ENCODE measurements at places on chromosomes 11 and 22. TPM values are rescaled to one million over a fixed set of nuclear protein-coding genes. Genes with fewer than 3 reads are reported as not detected.

DNA sequence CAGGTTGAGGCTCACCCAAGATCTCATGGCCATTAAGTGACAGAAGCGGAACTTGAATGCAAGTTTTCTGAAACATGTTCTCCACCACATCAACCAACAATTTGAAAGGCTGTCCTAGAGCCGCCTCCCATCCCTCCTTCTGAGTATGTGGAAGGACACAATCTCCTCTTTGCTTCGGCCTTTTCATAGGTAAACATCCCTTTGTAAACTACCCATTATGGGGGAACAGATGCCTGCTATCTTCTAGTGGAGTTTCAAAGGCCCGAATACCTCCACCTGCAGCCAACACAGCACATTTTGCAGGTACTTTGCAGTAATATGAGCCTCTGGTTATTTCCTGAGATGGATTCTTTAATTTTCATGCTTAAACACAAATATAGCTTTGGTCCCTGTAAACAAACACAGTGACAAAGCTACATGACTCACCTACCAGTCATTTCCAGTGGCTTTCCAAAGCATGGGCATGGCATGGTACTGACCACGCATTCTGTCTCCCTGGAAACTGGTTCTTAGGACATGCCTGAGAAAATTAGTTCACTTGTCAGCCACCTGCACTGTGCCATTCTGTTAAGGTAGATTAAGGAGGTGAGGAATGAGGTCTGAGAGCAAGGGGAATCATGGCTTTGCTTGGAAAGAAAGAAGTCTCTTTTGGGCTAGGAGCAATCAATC, 60.2 kb downstream of the EHF start:
- no peak overlapping the region for H3K4me3 ChIP-seq
- DNase-seq: no peak
- no peaks in the 10 kb centered on the region for H3K36me3 ChIP-seq
- H3K27me3 ChIP-seq: peaks cover 1% of the 10 kb centered on the region
- no peak overlapping the region for H3K27ac ChIP-seq

The TRIM64 gene
- total RNA-seq: not detected

The RASL10A gene
- total RNA-seq: 3.0 TPM

- H3K4me3 ChIP-seq: no peak overlapping the region
- no peaks in the 10 kb centered on the region for H3K36me3 ChIP-seq
- no peaks in the 10 kb centered on the region for H3K4me1 ChIP-seq
- DNase-seq: no peak
These were observed 13.9 kb downstream of the HSD17B12 start for GRCh38 chr11:43694477-43694876.

DNA sequence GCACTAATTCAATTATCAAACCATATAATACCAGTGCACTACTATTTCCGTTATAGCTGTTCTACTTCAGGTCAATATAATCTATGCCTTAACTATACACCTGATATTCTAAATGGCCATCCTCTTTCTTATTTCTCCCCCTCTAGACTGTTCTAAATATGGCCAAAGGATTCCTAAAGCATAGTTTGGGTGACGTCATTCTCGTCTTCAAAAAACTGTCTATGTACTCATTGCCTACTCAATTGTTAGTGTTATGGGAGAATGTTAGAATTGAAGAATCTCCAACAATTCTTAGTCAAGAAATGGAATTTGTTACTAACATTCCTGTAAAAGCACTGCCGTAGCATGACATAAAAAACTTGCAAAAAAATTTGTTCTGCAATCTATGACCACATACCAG, 431.1 kb upstream of the ANO3 start:
- H3K27ac ChIP-seq: no peak overlapping the region
- H3K4me1 ChIP-seq: no peaks in the 10 kb centered on the region
- H3K36me3 ChIP-seq: no peaks in the 10 kb centered on the region
